ENCODE measurements at places on chromosomes 7 and 10.

GRCh38 chr7:100374601-100375000 lies 1.3 kb downstream of the PILRA start:
- DNase-seq, result no peak

GRCh38 chr7:78164459-78164858 lies 365.9 kb downstream of the PHTF2 start:
- DNase-seq, result no peak

DNA sequence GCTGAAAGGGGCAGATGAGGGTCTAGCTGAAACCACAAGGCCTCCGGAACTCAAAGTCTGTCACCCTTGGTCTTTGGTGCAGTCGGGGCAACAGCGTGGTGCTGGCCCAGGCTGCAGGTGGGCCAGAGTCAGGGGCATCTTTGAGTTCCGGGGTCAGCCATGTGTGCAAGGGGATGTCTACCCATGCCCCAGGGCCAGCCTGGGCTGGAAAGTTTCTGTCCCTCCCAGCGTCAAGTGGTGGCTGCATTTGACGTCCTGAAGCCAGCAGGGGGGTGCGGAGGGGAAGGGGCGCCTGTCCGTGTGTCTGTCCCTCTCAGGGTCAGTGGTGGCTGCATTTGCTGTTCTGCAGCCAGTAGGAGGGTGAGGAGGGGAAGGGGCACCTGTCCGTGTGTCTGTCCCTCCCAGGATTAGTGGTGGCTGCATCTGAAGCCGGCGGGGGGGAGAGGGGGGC lies 638 bp downstream of the BRAT1 start:
- no peak for DNase-seq

GRCh38 chr7:51213618-51214017 lies 103.0 kb downstream of the COBL start:
- no peak for DNase-seq

- no peak for DNase-seq
Observed at GRCh38 chr10:113565364-113565763, 12.5 kb downstream of the HABP2 start.

- DNase-seq, result peak; percentile 65
Observed at GRCh38 chr10:128035557-128035973, 90.7 kb downstream of the MKI67 start.

DNA sequence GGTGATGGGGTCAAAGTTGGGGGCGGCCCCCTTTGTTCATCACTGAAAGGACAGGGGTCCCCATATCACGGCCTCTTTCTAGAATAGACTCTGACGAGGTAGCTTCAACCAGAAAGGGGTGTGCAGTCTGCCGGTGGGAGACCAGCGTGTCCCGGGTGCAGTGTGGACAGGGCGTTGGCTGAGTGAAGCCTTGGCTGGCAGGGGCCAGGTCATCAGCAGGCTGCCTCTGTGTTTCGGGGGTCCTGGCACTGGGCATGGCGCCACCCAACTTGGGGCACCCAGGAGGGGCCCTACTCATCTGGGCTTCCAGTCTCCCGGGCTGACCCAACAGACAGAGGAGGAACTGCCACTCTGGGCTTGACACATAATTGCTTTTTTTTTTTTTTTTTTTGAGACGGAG lies 3.5 kb upstream of the AMZ1 start:
- no peak for DNase-seq

GRCh38 chr10:55168343-55168742 lies 367.3 kb upstream of the PCDH15 start:
- no peak for DNase-seq

- DNase-seq, result no peak
Observed at GRCh38 chr10:68310531-68310930, 21.3 kb upstream of the HNRNPH3 start.

GRCh38 chr10:44659320-44659719 lies 251.8 kb upstream of the TMEM72 start:
- DNase-seq, result no peak

GRCh38 chr7:124351950-124352349 lies 319.1 kb upstream of the TMEM229A start:
- DNase-seq, result no peak

DNA sequence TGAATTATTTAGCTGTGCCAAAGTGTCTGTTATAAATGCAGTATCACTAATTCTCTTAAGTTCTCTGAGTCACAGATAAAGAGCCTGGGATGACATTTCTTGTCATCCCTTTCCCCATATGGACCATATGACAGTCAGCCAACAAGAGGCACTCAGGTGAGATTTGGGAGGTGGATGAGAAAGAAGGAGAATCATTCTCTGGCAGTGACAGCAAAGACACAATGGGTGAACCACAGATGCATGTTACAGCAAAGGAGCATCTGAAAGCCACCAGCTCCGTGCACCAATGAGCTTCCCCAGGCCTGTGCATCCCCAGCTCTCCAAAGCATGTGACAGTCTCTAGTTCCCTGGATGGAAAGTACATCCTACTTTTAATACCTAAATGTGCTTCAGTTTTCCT lies 10.8 kb downstream of the GIMAP6 start:
- peak; percentile 56 for DNase-seq

Data from stimulated activated effector memory CD8-positive, alpha-beta T cell treated with anti-CD3 and anti-CD28 coated beads, Interleukin-12 subunit alpha, Interleukin-12 subunit beta, amount 100 ng/mL, for 72 hours (primary cell).